ENCODE measurements at places on chromosomes 12 and 14.

- DNase-seq = no peak
Observed at GRCh38 chr14:83461521-83461920, 1927.9 kb upstream of the SEL1L start.

GRCh38 chr12:82698708-82699564, 12.2 kb downstream of the TMTC2 start:
- DNase-seq = no peak

- peak; percentile 95 for DNase-seq
Observed at GRCh38 chr12:47082796-47083621, 3.2 kb upstream of the AMIGO2 start.

DNA sequence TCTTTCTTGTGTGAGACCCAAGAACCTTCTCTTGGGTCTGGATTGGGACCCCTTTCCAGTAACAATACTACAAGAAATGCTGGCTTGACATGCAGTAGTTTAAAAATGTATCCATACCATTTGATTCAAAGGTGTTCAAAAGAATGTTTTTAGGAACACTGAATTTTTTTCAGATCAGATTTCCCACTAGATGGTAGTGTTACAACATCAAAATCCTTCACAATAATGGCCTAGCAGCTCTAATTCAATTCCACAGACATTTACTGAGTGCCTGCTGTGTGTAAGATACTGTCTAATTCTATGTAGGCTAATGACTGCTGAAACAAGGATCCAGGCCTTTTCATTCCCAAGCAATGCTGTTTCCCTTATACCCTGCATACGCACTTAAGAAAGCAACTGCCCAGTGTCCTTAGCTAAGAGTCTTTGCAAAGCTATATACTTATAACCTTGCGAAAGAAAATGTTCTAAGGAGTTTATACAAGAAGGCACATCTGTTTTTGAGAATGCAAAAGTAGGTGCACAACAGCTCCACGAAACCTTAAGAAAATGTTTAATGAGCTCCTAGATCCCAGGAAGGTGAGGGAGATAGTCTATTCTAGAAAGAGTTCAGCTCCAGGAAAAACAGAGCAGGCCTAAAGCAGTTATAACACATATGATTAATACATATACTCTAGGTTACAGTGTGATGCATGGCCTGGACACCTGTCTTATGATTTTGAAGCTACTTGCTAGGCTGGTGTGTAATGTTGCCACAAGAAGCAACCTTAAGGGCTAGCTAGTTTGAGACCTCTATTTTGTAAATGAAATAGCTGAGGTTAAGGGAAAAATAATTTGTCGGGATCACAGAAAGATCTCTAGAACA, 50.9 kb upstream of the PKP2 start:
- DNase-seq = no peak

DNA sequence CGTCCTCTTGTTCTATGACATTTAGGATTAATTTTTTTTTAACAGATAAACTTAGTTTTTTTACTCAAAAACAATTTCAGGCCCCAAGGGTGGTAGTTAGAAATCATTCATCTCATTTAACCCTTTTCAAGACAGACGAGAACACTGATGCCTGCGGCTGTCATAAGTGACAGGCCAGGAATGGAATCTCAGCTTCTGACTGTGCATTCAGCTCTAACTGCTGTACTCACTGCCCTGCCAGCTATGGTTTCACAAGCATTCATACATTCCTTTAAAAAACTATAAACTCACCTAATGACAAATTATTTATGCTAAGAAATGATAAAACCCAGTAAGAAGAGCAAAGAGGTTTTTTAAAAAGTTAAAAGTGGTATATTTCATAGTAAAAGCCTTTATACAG, 8.8 kb downstream of the DENND5B start:
- no peak for DNase-seq

DNA sequence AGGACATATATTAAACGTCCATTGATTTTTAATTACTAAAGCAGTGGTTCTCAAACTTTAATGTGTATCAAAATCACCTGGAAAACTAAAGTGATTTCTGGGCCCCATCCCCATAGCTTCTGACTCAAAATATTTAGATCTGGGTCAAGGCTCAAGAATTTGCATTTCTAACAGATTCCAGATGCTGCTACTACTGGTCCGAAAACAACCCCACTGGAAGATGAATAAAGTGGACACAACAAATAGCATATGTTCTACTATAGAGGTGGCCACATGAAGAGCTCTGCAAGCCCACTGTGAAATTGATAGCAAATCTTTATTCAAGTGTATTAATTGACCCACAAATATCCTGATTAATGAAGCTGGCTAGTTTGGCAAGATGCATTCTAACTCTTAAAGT, 69.4 kb downstream of the SPATA7 start:
- no peak for DNase-seq

DNA sequence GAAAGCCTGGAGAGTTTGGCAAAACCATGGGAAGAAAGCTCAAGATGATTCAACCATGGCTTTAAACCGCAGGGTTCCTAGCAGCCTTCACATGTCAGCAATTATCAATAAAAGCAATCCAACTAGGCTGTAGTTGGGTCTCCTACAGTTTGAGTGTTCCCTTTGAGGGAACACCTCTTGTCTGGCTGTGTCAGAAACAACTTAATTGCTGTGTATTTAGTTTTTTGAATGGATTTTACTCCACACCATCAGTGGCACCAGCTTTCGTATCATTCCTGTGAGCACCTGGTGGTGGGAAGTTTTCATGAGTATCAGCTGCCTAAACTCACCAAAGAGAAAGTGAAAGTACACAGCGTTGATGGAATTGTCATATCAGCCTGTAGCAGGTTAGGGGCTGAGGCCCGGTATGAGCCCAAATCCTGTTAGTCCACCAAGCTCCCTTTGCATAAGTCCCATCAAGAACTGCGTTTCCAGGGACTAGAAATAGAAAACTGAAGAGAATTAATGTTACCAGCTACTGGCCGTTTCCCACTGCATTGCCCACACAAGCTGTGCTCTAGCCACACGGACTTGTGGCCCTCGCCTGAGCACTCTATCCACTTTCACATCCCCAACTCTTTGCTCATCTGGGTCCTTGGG, 10.9 kb upstream of the IL26 start:
- no peak for DNase-seq

- no peak for DNase-seq
Observed at GRCh38 chr14:72084935-72085334, 152.7 kb downstream of the RGS6 start.

- DNase-seq = no peak
Observed at GRCh38 chr12:130423991-130424857, 86.5 kb downstream of the PIWIL1 start.

DNA sequence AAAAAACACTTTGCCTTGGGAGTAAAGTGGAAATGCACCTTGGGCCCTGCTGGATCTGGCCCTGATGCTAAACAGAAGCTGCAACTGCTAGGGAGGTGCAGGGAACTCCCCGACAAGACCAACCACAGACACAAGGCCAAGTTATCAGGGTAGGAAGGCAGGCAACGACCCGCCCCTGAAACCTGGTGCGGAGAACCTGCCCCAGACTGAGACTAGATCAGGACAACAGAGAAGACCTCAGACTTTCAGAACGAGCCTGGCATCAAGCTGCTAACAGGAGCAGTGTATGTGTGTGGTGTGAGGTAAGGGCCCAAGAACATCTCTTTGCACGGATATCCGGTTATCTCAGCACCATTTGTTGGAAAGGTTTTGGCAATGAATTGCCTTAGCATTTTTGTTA, 233.7 kb upstream of the RTL1 start:
- no peak for DNase-seq

- DNase-seq = no peak
Observed at GRCh38 chr12:106051853-106052531, 86.8 kb downstream of the NUAK1 start.

DNA sequence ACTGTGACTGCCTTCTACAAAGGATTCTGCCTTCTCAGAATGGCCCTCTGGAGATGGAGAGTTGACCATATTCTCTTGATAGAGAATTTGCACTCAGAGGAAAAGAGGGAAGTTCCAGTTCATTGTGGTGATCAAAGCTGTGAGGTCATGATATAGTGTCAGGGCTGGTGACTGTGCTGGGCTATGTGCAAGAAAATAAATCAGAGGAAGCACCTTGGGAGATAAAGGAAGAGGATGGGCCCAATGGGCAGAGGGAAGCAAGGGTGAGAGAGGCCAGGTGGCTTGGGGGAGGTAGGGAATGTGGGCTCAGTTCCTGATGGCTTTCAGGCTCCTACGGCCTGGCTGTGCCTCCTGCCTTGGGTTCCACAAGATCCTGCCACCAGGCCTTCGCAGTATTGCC, 145.8 kb downstream of the SLC8A3 start:
- DNase-seq = no peak

DNA sequence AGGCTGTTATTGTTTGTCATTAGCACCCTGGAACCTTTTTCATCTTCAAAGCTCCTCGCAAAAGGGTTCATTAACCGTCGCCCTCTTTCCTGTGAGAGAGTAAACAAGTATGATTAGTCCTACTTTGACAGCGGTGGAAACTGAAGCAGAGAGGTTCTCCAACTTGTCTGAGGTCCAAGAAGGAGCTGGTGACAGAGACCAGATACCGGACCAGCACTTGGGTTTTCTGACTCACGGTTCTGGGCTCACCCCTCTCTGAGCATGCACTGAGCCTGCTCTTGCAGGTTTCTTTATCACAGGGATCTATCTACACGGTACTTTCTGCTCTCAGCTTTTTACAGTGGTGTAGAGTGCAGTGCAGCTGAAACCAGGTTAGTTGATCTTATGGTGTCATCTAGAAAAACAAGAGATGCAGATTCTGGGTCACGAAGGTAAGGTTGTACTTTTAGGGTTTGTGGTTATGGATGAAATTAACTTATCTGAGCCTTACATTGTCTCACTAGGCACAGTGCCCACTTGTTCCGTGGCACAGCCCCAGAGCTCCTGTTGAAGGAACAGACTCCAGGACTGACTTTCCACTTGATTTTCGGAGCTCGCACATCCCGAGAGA, 62.1 kb downstream of the PPP2R5C start:
- DNase-seq = no peak

DNA sequence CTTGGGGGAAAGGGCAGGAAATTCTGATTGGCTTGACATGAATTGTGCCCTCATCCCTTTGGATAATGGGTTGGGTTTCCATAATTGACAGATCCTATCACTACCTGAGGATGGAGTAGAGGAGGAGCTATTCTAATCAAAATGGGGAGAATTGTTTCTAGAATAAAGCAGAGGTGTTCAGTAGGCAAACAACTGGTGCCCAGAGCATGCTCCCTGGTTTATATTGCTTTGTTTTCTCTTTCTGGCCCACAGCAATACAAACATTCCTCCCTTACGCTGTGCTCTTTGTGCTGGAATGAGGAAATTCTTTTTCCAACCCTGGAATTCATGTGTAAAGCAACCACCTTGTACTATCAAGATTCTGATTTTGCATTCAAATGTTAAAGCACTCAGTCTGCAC, 147.4 kb downstream of the RASSF9 start:
- DNase-seq = no peak

DNA sequence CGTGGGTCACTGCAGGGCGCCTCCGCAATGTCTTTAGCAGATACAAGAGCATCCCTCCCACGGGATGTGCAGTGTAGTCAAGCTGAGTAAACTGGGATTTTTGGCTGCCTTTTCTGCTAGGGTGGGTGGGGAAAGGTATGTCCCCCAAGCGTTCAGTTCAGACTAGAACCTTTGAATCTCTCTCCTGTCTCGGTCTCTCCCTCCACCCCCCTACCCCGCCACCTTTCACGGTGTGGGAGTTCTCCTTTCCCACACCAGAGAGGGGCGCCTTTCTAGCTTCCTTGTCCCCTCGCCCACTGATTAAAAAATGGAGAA, 525 bp upstream of the FAR2 start:
- DNase-seq = no peak

DNA sequence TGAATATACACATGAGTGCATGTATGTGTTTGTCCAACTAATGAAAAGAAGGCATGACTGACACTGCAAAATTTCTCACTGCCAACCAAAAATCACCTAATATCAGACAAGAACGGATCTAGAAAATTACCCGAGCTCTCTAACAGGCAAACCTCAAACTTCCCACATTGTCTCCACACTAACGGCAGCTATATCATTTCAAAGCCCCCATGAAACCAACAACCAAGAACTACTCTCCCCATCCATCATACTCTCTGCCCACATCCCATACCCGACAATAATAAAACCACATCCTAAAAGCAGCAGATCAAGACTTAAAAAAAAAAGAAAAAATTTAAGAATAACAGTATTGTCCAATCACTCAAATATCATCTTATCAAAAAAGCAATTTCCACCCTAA, 227.1 kb downstream of the CEP128 start:
- no peak for DNase-seq

DNA sequence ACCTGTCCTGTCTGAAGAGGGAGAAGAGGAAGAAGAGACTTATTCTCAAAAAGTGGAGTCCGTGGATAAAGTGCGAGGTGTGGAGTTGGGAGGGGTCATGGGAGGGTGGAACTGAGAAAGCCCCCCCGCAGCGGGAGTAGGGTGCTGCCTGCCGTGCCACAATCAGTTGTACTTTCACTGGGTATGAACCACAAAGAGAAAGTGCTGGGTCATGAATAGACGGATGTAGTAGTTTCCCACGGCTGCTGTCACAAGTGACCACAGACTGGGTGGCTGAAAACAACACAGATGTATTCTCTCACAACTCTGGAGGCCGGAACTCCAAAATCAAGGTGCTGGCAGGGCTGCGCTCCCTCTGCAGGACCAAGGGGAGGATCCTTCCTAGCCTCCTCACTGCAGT, 5.5 kb downstream of the DNAH10 start:
- DNase-seq = no peak

GRCh38 chr14:94897082-94897481, 127.2 kb upstream of the GSC start:
- no peak for DNase-seq

DNA sequence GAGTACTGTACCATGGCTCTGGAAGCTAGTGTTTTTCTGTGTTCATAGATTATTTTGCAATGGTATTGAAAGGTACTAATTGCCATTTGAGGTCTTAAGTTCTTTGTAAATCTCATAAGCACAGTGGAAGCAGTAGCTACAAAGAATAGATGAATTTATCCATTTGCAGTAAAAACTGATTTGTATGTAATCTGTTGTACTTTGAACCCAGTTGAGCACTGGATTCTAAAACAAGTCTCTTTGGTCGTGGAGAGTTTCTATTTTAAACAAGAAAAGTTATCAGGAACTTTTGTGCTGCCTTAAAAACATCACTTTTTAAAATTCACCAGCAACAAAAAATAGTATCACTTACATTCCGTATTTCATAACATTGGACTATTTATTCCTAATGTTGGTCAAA, 4.1 kb downstream of the RAP1B start:
- DNase-seq = no peak

- DNase-seq = no peak
Observed at GRCh38 chr14:84657911-84658310, 872.0 kb upstream of the FLRT2 start.

DNA sequence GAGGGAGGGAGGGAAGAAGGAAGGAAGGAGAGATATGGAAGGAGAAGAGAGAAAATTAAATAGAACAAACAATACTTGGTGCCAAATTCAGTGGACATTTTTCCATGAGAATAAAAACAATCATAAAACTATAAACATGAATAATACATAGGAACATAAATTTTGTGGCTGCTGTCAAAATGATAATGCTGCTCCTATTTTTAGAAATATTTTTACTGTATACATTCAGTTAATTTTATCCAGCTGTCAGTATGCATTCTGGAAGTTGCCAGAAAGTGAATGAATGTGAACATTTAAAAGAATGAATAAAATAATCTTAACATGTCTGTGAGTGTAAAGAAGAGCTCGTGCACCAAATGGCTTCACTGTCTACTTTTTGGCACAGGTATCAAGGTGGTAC, 13.9 kb upstream of the PCED1B start:
- no peak for DNase-seq
